ENCODE measurements at places on chromosomes 4 and X.

GRCh38 chr4:143581331-143581946 lies 67.9 kb downstream of the SMARCA5 start:
- DNase-seq: no peak

DNA sequence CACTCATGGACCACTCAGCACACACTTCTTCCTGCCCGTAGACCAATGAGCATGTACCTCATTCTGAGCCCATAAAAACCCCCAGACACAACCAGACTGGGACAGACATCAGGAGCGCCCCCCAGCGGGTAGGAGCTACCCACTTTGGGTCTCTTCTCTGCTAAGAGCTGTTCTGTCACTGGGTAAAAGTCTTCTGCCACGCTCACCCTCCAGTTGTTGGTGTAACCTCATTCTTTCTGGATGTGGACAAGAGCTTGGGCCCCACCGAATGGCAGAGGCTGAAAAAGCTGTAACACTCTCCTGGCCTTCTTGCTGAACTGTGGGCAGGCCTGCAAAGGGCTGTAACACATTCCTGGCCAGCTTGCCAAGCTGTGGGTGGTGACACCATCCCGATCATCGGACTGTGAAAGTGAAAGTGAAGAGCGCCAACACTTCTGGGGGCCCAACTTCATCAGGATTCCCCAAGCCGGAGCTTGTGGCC lies 137.6 kb downstream of the TECRL start:
- DNase-seq: no peak

- no peak for DNase-seq
These were observed 49.8 kb downstream of the SMIM31 start for GRCh38 chr4:164803702-164804101.

- DNase-seq: no peak
These were observed 141.1 kb downstream of the BANK1 start for GRCh38 chr4:101931619-101932018.

- DNase-seq: no peak
These were observed 37.1 kb downstream of the SPANXN2 start for GRCh38 chrX:143683486-143683885.

- DNase-seq: no peak
These were observed 250.0 kb upstream of the SLC7A11 start for GRCh38 chr4:138492176-138492575.

DNA sequence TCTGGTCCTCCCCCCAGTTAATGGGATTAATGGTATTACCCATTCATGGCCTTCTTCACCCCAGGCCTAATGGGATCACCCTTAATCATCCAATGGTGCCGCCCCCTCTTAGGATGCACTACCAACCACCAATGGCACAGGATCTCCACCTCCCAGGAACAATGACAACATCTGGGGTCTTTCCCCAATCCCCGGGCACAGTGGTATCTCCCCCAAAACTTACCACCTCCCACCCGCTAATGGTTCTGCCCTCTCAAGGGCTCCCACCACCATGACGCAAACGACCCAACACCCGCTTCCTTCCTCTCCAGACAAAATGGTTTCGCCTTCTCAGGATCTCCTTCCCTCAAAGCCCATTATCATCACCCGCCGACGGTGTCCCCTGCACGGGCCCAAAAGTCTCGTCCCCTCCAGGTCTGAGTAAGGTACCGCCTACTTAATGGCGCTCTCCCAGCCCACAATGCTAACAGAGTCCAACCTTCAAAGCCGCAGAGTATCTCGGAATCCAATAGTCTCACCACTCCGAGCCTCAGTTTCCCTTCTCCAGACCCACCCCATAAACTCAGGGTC lies 458 bp downstream of the GRIPAP1 start:
- DNase-seq: peak; percentile 51

Measured in activated CD4-positive, alpha-beta T cell treated with anti-CD3 and anti-CD28 coated beads, Interleukin-2, amount 10 ng/mL, durations not matched to agents 7 days and 5 days (primary cell).